Activated CD4-positive, alpha-beta T cell treated with anti-CD3 and anti-CD28 coated beads for 48 hours (primary cell): ENCODE measurements at places on chromosomes 7 and 10.

DNA sequence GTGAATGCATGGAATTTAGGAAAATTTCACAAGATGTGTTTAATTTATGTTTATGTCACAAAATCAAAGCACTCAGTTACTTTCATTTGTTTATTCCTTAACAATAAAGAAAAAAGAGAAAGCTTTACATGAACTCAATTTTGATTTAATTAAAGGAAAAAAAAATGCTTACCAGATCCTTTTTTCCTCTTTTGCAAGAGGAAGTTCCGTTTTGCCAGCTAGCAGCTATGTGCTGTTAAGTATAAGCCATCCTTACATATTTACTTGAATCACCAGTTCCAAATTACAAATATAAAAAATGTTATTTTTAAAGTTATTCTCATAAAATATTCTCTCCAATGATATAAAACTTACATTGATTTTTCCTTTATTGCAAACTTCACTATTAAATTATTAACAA lies 12.7 kb downstream of the MRC1 start:
- no peak for DNase-seq

- no peak for DNase-seq
These were observed 199.1 kb upstream of the KCTD7 start for GRCh38 chr7:66429498-66430163.

DNA sequence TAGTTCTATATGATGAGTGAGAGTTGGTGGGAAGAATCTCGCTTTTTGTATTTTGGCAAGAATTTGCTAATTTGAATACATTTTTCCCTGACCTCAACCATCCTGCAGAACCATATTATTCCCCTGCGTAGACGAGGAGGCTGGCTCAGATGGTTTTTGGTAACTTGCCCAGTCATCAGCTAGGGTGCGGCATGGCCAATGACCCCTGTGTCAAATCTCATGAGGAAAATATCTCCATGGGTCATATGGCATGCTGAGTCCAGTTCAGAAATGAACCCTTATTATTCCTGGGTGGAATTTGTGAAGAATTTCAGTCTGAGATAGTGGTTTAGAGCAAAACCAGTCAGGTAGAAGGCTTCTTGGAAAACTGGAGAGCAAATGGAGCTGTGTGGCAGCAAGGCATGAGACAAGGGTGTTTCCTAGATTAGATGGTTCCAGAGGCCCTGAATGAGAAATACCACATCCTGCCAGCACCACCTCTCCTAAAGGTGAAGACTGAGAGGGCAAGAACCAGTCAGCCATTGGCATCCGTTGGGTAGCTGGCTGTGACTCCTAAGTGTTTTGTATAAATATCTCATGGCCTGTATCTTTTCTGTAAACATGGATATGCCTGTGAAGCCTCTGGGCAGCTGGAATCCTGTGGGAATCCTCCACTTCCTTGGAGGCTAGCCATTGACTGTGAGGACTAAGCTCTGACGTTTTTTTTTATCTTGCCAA lies 5.8 kb upstream of the UPP1 start:
- peak; percentile 46 for DNase-seq

DNA sequence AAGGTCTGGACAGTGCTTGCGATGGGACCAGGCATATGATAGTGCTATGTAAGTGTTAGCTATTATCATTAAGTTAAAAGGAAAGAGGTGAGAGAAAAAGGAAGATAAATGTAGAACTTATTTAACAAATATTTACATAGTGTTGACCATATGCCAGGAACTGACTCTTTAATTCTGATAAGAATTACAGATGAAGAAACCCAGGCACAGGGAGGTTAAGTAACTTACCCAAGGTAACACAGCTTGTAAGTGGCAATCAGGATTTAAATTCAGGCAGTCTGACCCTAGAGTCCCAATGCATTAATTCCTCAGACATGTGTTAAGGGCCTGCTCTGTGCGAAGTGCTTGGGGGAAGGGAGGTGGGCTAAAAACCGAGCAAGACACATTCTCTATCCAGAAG lies 11.1 kb downstream of the FFAR4 start:
- no peak for DNase-seq

- no peak for DNase-seq
These were observed 189.2 kb upstream of the MGMT start for GRCh38 chr10:129277841-129278240.

- no peak for DNase-seq
These were observed 5.9 kb upstream of the FAM131B start for GRCh38 chr7:143368387-143368786.

- DNase-seq = peak; percentile 23
These were observed 10.6 kb upstream of the LIPM start for GRCh38 chr10:88791924-88792323.

GRCh38 chr7:69476416-69476815 lies 121.9 kb upstream of the AUTS2 start:
- no peak for DNase-seq

DNA sequence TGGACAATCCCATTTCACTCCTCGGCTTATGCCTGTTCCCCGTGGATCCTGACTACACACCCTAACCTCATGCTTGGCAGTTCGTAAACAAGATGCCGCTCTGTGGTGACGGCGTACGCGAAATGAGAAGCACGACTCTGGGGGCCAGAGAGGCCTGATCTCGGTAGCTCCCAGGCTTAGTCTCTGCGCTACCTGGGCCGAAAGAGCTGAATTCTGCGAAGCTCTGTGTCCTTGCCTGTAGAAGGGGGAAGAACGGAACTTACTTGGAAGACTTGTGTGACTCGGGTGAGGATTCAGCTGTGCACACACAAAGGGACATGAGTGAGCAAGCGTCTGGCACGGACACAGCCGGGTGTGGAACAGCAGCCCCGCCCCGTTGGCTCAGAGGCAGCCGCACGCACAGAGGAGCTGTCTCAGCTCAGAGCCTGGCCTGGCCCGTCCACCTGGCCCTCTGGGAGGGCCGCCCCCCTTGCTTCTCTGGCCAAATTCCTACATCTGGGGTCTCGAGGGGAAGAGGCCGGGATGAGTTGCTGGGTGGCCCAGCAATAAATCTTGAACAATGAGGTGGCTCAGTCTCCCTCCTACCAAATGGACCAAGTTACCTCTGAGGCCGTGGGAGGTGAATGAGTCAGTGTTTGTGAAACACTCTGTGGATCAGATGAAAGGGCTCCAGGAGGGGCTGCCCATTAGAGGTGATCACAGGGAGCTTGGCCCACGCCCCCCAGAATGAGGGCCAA lies 83.8 kb downstream of the PDGFA start:
- peak; percentile 46 for DNase-seq
